ENCODE measurements at places on chromosomes 2 and 18. TPM values are rescaled to one million over a fixed set of nuclear protein-coding genes. Genes with fewer than 3 reads are reported as not detected.

FAM228A gene
- 0.23 TPM for total RNA-seq

- H3K4me1 ChIP-seq, result no peaks in the 10 kb centered on the region
- H3K27ac ChIP-seq, result no peak overlapping the region
Observed at GRCh38 chr2:35501076-35501475, 854.5 kb upstream of the CRIM1 start.

GRCh38 chr18:686339-687111 is 25.9 kb downstream of the ENOSF1 start:
- DNase-seq, result no peak
- no peaks in the 10 kb centered on the region for H3K27me3 ChIP-seq
- H3K27ac ChIP-seq, result peak overlapping the region; percentile 33
- H3K4me1 ChIP-seq, result peaks cover 19% of the 10 kb centered on the region
- H3K36me3 ChIP-seq, result peaks cover 36% of the 10 kb centered on the region

ANKRD30B gene
- not detected for total RNA-seq

DNA sequence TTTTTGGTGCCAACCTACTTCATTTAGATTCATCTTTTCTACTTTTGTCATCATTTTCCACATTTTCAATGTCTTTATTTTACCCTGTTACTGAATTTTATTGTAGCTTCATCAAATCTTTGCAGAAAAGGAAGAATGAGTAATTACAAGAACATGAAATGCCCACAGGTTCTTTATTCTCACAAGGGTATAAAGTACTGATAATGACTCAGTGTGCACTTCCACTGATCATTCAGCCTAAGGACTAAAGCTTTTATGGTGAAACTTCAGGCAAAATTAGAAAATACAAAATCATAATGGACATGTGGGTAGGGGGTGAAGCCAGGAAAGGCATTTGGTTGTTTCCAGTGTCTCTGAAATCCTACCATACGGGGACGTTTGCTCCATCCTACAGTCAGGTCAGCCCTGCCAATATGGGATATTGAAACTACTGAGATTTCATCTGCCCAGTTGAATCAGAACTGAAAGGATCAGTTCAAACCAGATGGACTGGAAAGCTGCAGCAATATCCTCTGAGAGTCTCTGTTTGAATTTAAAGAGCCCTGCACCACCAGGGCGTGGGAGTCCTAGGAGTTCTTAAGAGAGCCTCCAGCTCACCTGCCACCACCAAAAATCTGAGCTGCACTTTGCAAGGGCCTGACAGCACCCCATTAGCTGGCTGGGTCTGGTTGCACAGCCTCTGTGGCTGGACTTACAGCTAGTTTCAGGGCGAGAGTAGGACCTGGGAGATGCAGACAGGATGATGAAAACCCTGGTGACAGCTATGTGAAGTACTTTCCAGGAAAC is 390.4 kb downstream of the CMPK2 start:
- no peaks in the 10 kb centered on the region for H3K4me1 ChIP-seq
- H3K36me3 ChIP-seq, result no peaks in the 10 kb centered on the region
- no peak overlapping the region for H3K4me3 ChIP-seq
- H3K27me3 ChIP-seq, result no peaks in the 10 kb centered on the region
- H3K27ac ChIP-seq, result no peak overlapping the region

DNA sequence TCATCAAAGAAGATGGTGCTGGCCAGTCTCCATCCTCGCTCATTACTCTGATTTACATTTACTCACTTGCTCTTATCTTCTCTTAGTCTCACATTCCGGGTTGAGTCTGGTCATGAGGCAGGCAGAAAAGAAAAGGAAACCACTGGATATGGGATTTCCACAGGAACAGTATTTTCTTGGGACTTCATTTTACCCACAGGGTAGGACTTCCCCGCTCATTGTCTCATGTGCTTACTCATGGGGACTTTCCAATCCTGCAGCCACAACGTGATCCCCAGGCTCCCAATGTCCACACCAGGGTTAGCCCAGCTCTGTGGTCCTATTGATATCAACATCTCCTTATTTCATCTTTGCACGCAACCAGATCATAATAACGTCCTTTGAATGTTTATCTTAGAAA is 373.8 kb downstream of the TMEM182 start:
- no peak for DNase-seq
- H3K27ac ChIP-seq, result no peak overlapping the region
- no peaks in the 10 kb centered on the region for H3K27me3 ChIP-seq
- peaks cover 39% of the 10 kb centered on the region for H3K36me3 ChIP-seq
- H3K4me3 ChIP-seq, result no peak overlapping the region

ALKAL2 gene
- total RNA-seq, result not detected

DNA sequence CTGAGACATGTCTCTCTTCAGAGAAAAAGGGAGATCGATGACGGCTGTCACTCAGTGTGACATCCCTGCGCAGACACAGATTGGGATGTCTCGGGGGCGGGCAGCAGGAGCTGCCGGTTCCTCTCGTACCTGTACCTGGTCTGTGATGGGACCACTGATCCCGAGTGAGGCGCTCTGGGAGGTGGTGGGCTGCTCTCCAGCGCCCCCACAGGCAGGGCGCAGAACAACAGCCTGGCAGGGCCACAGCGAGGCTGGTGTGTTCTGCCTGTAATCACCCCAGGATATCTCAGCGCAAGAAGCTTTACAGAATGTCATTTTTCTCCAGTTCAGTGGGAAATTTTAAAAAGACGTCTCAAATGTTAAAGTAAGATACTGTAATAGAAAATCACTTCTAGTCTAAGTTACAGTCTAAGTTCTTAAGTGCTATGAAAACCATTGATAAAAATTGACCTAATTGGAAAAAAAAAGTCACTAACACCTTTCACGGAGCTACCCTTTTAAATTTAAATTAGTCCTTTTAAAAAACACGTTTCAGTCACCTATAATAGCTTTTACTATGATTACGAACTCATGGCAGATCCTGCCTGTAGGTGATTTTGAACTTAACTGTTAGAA is 189.8 kb downstream of the SNTG2 start:
- H3K4me1 ChIP-seq, result peaks cover 9% of the 10 kb centered on the region
- no peaks in the 10 kb centered on the region for H3K36me3 ChIP-seq
- H3K27ac ChIP-seq, result no peak overlapping the region
- H3K27me3 ChIP-seq, result no peaks in the 10 kb centered on the region
- H3K4me3 ChIP-seq, result no peak overlapping the region

All from activated CD4-positive, alpha-beta T cell treated with anti-CD3 and anti-CD28 coated beads, Interleukin-2, amount 10 ng/mL, durations not matched to agents 7 days and 5 days (primary cell).